Activated CD4-positive, alpha-beta T cell treated with anti-CD3 and anti-CD28 coated beads, Interleukin-2, amount 50 U/mL, for 48 hours (primary cell): ENCODE measurements at places on chromosomes 5 and 9.

- DNase-seq = no peak
These were observed 97.3 kb upstream of the IQGAP2 start for GRCh38 chr5:76305775-76306174.

DNA sequence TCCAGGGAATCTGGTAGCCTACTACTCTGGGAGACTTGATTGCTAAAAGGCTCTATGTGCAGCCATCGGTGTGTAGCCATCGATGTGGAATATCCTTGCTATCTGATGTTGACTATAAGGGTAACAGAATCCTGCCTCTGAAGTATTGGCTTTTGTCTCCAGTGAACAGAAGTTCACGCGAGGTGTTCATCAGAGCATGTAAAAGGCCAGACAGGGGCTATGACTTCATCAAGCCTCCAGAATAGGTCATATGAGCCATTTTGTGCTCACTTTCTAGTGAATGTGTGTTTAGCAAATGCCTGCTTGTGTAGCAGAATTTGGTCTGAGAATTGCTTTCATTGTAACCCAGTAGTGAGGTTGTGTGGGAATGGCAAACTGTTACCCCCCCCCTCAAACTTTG lies 66.8 kb upstream of the RAD23B start:
- DNase-seq = no peak

DNA sequence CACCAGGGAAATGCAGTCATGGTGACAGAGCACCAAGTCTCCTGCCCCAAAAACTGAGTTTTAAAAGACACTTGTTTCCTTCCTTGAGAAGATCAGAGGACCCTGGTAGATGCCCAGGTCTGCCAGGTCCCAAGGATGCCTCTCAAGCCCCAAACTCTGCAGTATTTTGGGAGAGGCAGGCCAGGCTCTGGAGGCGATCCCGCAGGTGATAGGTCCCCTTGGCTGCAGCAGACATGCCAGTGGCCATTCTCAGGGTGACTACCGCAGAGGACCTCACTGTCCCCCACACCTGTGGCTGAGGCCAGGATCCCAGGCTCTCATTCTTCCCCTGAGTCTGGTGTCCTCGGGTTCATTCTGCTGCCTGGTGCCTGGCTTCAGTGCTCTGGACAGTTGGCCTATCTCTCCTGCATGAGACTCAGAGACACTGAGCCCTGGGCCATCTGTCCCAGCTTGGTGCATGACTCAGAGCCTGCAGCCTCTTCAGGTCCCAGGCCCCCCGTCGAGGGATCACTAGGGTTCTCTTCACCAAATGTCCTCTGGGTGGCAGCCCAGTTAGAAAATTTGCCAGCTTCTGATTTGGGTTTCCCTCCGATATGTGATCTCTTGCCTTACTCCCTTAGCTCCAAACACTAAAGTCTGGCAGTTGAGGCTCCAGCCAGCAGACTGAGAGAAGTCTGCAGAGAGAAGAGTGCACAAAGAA lies 59.7 kb upstream of the GARNL3 start:
- DNase-seq = no peak

DNA sequence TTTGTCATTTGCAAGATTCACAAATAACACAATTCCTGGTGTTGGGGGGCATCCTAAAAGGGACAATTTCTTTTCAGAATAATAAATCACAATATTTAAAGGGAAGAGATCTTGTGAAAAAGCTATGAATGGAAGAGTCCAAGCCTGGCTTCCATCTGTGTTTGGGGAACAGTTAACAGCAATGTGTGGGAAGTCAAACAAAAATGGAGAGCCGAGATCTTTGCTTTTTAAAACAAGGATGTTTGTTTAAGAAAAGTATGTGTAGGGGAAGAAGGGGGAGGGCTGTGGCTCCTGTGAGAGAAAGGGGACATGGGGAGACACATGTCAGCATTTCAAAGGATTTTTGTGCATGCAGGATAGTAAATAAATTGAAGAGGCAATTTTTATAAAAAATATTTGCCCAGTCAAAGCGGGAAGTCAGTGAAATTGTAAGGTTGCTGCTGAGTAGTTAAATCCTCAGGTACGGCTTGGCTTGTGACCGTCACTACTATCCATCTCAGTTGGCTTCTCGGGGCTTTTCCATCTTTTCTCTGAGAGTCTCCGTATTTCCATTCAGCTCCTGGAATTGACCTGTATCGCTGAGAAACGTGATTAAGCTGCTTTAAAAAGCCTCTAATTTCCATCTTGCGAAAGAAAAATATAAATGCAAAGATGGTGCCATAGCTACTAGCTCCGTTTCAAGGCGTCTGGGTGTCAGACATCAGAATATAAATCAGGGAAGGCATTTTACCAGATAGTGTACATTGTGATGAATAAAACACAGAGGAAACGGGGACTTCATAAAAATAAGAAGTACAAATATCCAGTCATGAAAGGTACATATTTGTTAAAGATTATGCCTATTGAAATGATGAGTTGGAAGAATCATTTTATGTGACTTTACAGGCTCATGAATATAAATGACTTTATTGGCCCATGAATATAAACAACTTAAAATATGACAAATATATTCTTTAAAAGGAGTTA lies 52.9 kb upstream of the VCAN start:
- DNase-seq = no peak

GRCh38 chr9:116471093-116471906 lies 215.8 kb upstream of the TRIM32 start:
- no peak for DNase-seq
